A549 treated with CpdA at 1 μM for 4 hours (cell line): ENCODE measurements at places on chromosomes 6 and 20. TPM values are rescaled to one million over a fixed set of nuclear protein-coding genes. Genes with fewer than 3 reads are reported as not detected.

The ZC2HC1B gene
- total RNA-seq = not detected in 5 replicates

The TFAP2C gene
- total RNA-seq = 12.8 to 17.1 TPM (median 15.8 TPM) in 5 replicates

The LRRC1 gene
- 4.8 to 6.1 TPM (median 5.6 TPM) in 5 replicates for total RNA-seq

The EYA2 gene
- total RNA-seq = 2.6 to 4.0 TPM (median 3.2 TPM) in 5 replicates

The ARMH2 gene
- total RNA-seq = not detected in 5 replicates

The TINAG gene
- 0.08 to 0.59 TPM in 2 of 5 replicates, not detected in the others for total RNA-seq

The CRISP3 gene
- not detected in 5 replicates for total RNA-seq

The SLC12A5 gene
- 11.6 to 15.4 TPM (median 14.4 TPM) in 5 replicates for total RNA-seq

The SLC35D3 gene
- total RNA-seq = 0.06 to 0.15 TPM (median 0.06 TPM) in 4 of 5 replicates, not detected in the other

The TEAD3 gene
- total RNA-seq = 4.3 to 6.4 TPM (median 5.0 TPM) in 5 replicates
